ENCODE measurements at places on chromosomes 6 and 20. TPM values are rescaled to one million over a fixed set of nuclear protein-coding genes. Genes with fewer than 3 reads are reported as not detected.

DNA sequence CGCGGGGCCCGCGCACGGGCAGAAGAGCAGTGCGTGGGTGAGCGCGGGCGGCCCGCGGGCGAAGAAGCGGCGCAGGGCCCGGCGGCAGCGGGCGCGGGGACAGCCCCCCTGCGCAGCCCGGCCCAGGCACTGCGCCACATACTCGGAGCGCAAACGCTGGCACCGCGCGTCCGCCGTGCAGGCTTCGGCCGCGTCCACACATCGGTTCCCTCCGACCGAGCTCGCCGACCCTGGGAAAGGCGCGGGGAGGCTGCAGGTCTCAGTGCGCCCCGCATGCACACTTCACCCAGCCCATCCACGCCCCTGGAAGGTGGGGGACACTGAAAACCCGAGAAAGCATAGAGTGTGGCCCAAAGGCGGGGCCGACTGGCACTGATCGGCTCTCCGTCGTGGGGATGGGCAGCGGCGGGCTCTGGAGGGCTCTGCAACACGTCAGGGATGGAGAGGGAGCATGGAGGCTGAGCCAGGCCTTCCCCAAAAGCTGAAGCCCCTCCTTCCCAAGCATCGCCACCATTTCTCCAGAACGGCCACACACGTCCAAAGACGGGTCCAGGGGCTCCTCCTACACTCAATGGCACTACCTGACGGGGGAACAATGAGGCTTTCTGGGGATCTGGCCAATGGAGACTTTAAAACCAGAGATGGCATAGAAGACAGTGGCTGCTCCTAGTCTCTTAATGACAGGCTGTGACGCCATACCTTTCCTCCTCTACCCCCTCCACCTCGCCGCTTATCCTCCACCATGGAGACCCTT is 2.0 kb downstream of the GFRA4 start:
- DNase-seq: no peak

DNA sequence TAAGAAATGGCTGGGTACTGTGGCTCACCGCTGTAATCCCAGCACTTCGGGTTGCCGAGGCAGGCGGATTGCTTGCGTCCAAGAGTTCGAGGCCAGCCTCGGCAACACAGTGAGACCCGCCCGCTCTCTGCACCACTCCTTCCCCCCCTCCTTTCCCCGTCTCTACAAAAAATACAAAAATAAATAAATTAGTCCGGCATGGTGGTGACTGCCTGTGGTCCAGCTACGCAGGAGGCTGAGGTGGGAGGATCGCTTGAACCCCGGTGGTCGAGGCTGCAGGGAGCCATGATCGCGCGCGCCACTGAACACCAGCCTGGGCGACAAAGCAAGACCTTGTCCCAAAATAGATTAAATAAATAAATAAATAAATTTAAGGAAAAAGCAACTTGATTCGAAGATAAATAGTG is 448 bp upstream of the RNF114 start:
- no peak for DNase-seq

- DNase-seq: no peak
Observed at GRCh38 chr6:142118925-142119324, 13.8 kb upstream of the GJE1 start.

- DNase-seq: no peak
Observed at GRCh38 chr6:90386399-90387382, 90.0 kb upstream of the BACH2 start.

GRCh38 chr6:44058617-44059358 is 68.5 kb downstream of the MRPL14 start:
- peak; percentile 96 for DNase-seq

GRCh38 chr20:34375977-34376430 is 12.9 kb downstream of the ITCH start:
- no peak for DNase-seq

DNA sequence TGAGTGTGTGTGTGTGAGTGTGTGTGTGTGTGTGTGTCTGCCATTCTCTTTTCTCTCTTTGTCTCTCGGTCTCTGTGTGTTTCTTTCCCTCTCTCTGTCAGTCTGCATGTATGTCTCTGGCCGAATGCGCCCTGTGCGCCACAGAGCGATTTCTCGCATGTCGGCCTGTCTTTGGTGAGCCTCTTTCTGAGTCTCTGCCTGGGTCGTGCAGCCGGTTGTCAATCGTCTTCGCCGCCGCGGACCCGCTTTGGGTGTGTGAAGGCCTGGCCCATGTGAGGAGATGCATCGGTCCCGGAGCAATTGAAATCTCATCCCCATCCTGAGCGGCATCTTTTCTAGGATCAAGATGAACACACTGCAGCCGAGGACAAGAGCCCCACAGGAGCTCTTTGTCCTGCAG is 1567.2 kb upstream of the DEFB115 start:
- no peak for DNase-seq

DNA sequence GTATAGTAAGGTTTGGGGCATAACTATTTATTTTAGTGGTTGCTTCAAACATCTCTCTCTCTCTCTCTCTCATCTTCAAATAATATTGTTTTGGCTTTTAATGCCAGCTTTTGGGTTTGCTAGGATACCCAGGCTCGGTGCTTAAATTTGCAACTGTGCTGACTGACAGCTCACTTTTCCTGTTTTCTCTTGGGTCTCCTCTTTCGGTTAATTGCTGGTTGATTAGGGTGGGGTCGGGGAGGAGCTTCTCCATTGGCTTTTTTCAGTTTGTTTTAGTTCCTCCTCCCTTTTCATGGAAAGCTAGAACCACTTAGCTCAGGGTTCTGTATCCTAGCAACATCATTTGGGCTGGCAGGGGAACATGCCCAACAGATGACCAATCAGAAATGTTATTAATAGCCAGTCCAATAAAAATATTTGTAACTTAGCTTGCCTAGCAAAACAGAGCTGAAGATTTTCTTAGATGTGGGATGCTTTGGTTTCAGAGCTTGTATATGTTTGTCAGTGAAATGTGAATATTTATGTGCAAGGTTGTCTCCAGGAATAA is 11.3 kb downstream of the TFAP2B start:
- DNase-seq: no peak

- no peak for DNase-seq
Observed at GRCh38 chr6:151065027-151065815, 174.5 kb upstream of the AKAP12 start.

GRCh38 chr6:26059941-26060340 is 27.3 kb upstream of the HFE start:
- DNase-seq: no peak

DNA sequence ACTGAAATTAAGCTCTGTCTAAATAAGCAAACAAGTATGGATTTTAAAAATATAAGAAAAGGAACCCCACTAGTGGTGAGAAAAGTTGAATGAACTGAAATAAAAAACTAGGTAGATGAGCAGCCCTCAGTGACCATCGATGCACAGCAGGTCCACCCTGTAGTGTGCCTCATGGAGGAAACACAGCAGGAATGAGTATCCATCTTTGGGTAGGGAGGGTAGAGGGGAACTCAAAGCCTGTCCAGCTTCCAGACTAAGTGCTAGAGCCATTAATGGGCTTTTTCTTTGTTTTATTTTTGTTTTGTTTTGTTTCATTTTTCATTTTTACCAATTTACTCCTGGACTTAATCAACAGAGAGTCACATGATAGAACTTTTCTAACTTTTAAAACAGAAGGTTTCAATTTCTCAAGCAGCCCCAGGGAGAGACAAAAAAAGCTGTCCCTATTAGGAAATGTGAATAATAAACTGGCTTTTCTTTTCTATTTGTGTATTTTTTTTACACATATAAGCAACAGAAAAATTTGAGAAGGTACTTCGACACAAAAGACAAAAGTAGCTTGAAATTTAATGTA is 700.6 kb downstream of the HACE1 start:
- DNase-seq: no peak

DNA sequence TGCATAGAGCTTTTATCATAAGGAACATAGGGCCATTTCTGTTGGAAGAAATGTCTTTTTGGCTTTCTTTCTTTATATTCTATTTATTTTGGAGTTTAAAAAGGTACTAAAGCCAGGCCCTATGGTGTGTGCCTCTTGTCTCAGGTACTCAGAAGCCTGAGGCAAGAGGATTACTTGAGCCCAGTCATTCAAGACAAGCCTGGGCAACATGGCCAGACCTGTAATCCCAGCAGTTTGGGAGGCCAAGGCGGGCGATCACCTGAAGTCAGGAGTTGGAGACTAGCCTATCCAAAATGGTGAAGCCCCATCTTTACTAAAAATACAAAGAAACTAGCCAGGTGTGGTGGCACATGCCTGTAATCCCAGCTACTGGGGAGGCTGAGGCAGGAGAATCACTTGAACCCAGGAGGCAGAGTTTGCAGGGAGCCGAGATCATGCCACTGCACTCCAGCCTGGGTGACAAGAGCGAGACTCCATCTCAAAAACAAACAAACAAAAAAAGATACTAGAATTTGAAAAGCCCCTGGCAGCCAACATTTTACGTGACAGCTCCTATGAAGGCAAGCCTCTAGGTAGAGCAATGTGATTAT is 80.0 kb downstream of the CBFA2T2 start:
- no peak for DNase-seq

- no peak for DNase-seq
Observed at GRCh38 chr20:51043811-51044210, 20.9 kb upstream of the KCNG1 start.

DNA sequence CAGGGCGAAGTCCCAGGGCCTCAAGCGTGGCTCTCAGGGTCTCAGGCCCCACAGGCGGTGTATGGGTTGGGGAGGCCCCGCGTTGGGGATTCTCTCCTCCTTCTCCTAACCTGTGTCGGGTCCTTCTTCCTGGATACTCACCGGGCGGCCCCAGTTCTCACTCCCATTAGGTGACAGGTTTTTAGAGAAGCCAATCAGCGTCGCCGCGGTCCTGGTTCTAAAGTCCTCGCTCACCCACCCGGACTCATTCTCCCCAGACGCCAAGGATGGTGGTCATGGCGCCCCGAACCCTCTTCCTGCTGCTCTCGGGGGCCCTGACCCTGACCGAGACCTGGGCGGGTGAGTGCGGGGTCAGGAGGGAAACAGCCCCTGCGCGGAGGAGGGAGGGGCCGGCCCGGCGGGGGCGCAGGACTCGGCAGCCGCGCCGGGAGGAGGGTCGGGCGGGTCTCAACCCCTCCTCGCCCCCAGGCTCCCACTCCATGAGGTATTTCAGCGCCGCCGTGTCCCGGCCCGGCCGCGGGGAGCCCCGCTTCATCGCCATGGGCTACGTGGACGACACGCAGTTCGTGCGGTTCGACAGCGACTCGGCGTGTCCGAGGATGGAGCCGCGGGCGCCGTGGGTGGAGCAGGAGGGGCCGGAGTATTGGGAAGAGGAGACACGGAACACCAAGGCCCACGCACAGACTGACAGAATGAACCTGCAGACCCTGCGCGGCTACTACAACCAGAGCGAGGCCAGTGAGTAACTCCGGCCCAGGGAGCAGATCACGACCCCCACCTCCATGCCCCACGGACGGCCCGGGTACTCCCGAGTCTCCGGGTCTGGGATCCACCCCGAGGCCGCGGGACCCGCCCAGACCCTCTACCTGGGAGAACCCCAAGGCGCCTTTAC is at the start of gene HLA-G:
Gene HLA-G (plus strand): TSS at position 247 of the 892 bp plus-strand sequence. CDS start 20 bp downstream, at position 267.
- DNase-seq: no peak

GRCh38 chr6:132391391-132392269 is 9.6 kb downstream of the MOXD1 start:
- DNase-seq: no peak

GRCh38 chr6:40393641-40394040 is 193.5 kb downstream of the LRFN2 start:
- DNase-seq: peak; percentile 42

GRCh38 chr20:44979090-44979621 is 12.8 kb downstream of the STK4 start:
- DNase-seq: no peak

DNA sequence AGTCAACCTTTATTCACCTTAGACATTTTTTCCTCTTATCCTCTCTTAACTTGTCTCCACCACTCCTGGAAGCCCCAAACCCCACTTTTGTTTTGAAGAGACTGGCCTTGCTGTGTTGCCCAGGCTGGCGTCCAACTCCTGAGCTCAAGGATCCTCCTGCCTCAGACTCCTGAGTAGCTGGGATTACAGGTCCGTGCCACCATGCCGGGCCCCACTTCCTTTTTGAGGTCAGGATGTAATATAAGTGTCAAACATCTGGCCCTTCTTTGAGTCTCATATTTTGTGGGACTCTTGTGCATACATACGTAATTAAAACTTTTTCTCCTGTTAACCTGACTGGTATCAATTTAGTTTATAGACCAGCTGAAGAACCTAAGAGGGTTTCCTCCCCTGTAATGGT is 1.4 kb upstream of the CDK19 start:
- no peak for DNase-seq

The AIF1 gene
- total RNA-seq: 8.3 TPM

The OLIG3 gene
- total RNA-seq: not detected

The CLPSL1 gene
- total RNA-seq: not detected

The KCNK15 gene
- total RNA-seq: 3.7 TPM

The PACRG gene
- total RNA-seq: 2.8 TPM

The C6orf58 gene
- not detected for total RNA-seq

Data from right atrium auricular region (tissue), 2 donors.